ENCODE measurements at places on chromosomes 16 and 17.

DNA sequence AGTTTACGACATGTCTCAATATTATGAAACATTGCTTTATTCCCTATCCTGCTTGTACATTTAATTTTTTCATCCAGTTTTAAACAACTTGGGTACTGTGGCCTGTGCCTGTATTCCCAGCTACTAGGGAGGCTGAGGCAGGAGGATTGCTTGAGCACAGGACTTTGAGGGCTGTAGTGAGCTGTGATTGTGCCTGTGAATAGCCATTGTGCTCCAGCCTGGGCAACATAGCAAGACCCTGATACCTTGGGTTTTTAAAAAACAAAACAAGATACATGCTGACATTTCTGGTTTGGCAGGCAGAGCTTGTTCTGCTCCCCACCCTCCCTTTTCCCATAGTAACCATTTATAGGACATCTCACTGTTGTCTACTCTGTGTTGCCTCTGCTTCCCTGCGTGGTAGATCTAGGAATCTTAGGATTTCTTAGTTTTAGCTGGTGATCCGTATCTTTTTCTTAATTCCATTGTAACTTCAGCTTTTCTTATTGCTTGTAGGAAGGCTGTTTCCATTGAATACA lies 35.6 kb downstream of the TENT4B start:
- no peak for DNase-seq

DNA sequence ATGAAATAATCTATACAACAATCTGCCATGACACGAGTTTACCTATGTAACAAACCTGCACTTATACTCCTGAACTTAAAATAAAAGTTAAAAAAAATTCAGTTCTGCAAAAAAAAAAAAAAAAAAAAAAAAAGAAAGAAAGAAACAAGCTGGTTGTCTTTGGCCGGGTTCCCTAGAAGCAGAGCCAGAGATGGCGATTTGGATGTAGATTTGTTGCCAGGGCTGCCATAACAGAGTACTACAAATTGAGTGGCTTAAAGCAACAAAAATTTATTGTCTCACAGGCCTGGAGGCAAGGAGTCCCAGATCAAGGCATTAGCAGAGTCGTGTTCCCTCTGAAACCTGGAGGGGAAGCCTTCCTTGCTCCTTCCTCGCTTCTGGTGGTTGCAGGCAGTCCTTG lies 20.4 kb downstream of the SYT17 start:
- DNase-seq, result no peak

GRCh38 chr16:28494121-28494851 lies at the start of gene APOBR:
TSS of gene APOBR (plus strand) at chr16:28494643. CDS start at chr16:28494682, 39 bp downstream.
- no peak for DNase-seq

DNA sequence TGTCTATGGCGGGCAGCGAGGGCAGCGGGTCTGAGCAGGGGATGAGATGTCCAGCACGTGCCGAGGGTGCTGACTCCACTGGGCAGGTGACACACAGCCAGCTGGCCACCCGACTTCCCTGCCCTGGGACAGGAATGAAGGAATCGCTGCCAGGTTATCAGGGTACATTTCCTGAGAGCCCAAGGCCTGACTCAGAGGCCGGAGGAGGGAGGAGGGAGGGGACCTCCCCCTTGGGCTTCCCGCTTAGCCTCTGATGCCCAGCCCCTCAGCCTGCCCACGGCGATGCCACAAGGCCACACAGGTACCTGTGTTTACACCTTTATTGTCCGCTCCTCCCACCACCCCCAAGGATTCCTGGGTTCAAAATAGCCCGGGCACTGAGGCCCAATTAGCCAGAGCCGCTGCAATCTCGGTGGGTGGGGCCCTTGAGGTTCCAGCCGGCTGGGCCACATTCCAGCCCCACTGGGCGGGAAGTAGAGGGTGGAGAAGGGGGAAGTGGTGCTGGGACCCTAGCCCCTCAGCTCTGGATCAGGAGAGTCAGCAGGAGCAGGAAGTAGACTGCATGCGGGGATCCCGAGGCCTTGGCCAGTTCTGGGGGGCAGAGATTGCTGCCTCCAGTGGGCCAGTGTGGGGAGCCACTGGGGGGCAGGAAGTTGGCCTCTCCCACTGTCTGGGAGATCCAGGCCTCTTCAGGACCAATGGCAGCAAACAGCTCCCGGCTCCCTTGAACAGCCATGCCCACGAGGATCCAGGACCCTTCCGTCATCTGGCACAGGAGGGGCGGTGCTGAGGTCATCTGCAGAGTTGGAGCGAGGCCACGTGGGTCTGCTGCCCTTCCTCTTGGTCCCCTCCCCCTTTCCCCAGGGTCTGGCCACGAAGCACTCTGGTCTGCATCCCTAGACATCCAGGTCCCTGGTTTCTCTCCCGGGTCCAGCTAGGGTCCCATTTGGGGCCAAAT lies 3.4 kb upstream of the PRSS8 start:
- DNase-seq, result peak; percentile 87

DNA sequence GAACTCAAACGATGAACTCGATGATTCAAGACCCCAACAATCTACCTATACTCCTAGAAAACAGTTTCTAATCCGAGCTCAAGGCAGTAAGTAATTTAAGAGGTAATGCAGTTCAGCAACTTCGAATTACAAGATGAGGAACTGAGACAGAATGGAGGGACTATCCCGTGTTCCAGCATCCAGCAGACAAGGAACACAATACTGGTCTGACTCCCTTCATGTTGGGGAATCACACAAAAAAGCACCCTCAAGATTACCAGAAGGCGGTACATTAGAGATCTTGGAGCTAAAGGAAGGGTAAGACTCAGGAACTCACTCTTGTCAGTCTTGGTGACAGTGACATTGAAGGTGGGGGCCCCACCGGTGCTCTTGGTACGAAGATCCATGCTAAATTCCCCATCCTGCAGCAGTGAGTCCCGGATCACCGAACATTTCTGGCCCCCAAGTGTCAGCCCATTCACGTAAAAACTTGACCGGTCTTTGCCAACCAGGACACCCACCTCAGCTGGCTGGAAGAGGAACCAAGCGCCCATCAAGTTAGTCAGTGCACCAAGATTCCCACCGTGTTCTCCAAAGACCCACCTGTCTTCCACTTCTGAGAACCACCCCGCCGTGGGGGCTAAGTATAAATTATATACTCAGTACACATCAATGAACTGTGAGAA lies 1.9 kb downstream of the PFN1 start:
- no peak for DNase-seq

- DNase-seq, result no peak
Observed at GRCh38 chr17:59073972-59074371, 32.7 kb downstream of the TRIM37 start.

- no peak for DNase-seq
Observed at GRCh38 chr16:48354877-48355855, 30.0 kb downstream of the SIAH1 start.

- DNase-seq, result no peak
Observed at GRCh38 chr17:57197466-57198071, 58.8 kb upstream of the MSI2 start.

DNA sequence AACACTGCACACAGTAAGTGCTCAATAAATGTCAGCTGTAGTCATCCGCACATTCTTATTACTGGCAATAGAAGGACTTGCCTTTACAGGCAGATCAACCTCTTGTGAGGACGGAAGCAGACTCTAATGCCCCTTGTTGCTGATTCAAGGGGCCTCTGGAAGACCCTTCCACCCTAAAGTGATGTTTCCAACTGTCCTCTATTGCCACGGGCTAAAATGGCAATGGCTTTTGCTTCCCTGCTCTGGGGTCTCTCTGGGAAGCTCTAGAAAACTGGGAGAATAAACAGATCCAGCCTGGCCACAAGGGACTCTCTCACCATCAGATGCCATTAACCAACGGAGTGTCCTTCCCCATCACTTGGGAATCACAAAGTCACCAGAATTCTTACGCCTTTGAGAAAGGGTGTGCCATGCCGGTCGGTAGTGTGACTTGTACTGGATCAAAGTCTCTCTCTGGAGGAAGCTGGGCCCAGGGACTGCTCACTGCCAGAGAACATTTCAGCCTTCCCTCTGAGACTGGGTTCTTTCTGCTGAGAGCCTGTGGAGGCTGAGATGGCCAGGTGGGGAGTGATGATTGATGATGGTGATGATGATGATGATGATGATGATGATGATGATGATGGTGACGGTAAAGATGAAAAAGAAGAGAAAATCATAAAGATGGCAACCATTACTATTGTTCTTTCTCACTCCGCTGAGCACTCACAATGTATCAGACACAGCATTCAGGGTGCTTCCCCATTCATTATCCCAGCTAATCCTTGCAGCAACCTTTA lies 146.8 kb downstream of the CYLD start:
- no peak for DNase-seq

GRCh38 chr16:85965125-85965524 lies 66.2 kb downstream of the IRF8 start:
- no peak for DNase-seq

GRCh38 chr17:48611213-48611612 lies 396 bp upstream of the HOXB7 start:
- DNase-seq, result peak; percentile 49

DNA sequence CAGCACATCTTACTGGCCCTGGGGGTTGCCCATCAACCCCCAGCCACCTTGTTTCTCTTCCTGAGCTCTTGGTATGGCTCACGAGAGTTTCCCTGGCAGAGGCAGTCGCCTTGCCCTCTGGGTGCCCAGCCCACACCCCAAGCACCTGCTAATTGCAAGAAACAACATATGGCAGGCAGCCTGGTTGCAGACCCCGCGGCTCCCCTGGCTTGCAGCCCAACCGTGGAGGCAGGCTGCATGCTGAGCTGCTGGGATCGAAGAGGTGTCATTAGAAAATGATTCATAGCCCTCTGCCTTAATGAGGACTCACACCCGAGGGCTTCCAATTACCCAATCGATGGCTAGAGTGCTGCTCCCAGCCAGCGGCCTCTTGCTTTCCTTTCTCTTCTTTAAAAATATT lies 115.7 kb downstream of the TMEM114 start:
- no peak for DNase-seq

DNA sequence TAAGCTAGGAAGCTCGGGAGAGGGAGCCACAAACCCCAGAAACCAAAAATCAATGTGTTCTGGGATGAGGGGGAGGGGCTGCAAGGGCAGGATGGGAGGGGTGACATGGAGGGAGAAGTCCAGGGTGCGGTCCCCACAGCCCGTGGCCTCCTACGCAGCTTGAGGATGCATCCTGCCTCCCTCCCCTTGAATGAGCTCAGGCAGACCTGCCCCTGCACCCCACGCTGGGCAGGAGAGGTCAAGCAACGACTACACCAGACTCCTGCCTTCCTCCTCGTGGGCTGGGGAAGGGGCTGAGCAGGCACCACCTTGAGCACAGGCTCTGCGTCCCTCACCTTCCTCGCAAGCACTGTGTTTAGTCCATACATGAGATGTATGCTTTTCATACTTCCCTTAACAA lies 3.9 kb downstream of the ANKRD13B start:
- no peak for DNase-seq

GRCh38 chr16:9092978-9093344 lies 1.5 kb downstream of the HAPSTR1 start:
- no peak for DNase-seq

DNA sequence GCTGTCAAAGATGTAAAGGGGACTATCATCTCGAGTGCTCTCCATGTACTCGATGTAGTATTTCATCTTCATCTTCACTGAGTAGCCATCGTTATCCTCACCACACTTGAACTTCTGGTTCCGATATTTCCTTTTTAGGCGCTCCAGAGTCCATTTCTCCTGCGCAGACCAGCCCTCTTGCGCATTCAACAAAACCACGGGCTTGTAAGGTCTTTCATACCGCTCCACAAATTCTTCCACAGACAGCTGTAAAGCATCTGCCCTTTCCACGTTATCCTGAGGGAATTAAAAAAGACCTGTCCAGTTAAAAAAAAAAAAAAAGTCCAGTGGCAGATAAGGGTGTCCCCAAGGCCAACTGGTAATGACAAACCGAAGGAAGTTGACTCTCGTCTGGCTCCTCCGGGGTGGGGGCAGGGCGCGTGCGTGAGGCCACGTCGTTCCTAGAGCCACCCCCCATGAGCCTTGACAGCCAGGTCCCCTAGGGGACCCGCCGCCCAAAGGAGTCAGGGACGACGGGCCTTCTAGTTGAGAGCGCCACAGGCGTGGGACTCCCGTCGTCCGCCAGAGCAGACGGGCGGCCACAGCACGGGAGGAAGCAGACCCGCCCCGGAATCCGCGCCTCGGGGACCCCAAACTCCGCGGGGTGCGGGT lies 701 bp downstream of the JMJD6 start:
- peak; percentile 54 for DNase-seq

DNA sequence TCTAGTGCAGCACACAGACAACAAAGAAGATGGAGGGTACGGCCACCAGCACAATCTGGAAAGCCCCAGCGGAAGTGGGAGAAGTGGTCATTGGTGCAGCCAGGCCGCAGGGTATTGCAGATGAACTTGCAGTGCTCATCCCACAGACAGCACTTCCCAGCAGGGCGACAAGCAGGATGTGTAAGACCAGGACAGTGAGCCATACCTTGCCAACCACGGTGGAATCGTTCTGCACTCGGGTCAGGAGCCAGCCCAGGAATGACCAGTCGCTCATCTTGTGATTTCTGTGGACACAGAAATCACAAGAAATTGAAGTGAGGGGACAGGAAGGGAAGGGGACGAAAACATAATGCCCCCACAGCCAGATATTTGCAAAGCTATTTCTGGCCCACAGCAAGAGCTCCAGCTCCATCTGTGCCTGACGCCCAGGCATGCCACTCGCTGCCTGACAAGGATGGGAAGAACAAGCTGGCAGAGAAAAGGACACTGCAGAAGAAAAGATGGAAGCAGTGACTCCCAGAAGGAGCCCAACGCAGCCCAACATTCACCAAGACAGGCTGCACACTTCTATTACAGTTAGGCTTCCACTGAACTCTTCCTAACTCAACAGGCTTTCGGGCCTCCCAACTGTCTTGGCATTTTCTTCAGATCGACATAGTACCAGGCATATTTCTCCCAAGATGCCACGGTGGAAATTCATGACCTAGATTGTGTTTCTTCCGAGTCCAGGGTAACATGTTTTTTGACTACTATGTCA lies 17.5 kb upstream of the MYO18A start:
- no peak for DNase-seq

GRCh38 chr17:4086041-4086483 lies 56.8 kb downstream of the ZZEF1 start:
- no peak for DNase-seq

DNA sequence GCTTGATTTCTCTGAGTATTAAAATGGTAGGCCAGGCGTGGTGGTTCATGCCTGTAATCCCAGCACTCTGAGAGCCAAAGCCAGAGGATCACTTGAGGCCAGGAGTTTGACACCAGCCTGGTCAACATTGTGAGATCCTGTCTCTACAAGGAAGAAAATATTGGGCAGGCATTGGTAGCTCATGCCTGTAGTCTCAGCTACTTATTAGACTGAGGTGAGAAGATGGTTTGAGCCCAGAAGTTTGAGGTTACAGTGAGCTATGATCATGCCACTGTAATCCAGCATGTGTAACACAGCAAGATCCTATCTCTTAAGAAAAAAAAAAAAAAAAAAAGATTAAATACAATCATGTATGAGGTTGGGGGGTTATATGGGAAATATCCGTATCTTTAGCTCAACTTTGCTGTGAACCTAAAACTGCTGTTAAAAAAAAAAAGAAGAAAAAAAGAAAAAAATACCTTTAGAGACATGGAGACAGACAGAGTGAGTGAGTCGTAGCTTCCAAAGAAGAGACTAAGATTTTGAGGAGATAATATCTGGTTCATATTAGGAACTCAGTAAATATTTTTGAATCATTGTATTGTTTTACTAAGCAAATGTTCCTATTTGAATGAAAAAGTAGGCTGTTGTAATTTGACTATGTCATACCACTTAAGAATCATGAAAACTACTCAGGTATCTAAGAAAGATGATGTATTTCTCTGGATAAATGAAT lies 325.7 kb upstream of the TBX2 start:
- no peak for DNase-seq

Measured in MG63 (cell line).